ENCODE measurements at places on chromosomes 3 and 15. TPM values are rescaled to one million over a fixed set of nuclear protein-coding genes. Genes with fewer than 3 reads are reported as not detected.

The AHSG gene
- 0.52 TPM for total RNA-seq

The ACKR4 gene
- 0.17 TPM for total RNA-seq

The RNU6-1 gene
- total RNA-seq, result not detected

The MYO5A gene
- total RNA-seq, result 79.7 TPM
